Fibroblast of gingiva (primary cell): ENCODE measurements at places on chromosomes 1 and 21.
A peak's percentile ranks its signal among the peaks of the same experiment; 100 is the strongest.

GRCh38 chr1:152582647-152583046, 2.3 kb upstream of the LCE3D start:
- no peak for DNase-seq

- DNase-seq = no peak
These were observed 4.4 kb upstream of the CTTNBP2NL start for GRCh38 chr1:112391603-112391940.

GRCh38 chr21:28418726-28419514, 573.8 kb downstream of the LTN1 start:
- peak; percentile 67 for DNase-seq

DNA sequence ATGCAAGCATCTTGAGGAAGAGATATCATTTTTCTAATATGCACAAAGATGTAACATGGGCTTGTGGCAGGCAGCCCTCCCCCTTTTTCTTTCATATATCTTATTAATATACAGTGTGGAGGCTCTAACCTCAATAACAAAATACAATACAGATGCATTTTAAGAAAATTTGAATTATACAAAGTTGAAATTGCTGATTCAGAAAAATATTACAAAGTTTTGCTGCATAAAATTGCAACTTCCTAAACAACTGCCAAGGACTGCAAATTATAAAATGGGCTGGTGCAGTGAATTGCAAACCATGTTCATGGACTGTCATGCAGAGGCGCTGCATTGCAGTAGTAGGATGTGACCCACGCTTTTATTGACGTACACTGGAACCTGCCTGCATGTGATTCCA, 84.0 kb downstream of the LPAR3 start:
- DNase-seq = no peak

DNA sequence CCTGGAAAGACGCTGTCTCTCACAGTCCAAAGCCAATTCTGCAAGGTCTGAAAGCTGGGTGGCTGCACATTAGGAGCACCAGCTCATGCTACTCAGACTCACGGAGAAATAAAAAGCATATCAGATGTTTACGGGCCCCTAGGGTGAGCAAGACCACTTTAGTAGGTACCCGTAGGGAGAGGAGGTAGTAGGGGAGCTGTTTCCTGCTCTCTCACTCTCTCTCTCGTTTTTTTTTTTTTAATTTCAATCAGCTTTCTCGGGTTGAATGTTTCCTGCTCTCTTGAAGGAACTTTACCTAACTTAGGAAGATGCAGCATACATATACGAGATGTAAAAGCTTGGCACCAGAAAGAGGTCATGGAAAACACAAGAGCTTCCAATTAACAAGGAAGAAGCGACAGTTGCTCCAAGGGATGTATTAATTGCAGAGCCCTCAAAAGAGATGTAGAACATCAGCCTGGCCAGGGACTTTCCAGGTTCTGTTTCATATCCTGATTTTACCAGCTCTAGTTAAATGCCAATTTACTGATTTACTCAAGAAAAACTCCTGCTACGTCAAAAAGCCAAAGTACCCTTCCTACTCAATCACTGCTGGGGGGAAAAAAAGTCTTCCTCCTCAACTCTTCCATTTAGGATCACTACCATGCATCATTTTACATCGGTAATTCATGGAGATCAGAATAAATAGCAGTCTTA, 3.1 kb downstream of the LORICRIN start:
- DNase-seq = no peak

GRCh38 chr1:225428881-225429455, 1.1 kb upstream of the LBR start:
- DNase-seq = no peak

DNA sequence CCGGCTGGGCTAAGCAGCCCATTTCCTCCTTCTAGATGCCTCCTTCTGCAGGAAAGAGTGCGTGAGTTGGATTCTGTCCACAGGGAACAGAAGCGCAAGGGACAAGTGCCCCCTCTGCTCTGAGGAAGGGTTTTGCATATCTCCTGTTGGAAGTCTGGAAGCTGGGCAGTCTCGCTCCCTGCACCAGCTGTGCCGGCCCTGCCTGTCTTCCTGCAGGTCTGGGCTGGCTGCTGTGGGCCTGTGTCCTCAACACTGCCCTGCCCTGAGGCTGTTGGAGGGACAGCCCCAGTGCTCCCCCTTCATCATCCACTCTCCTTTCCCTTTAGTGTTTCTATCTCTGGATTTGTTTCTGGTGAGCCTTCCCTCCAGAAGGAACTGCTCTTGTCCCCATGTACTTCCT, 21.8 kb downstream of the ADARB1 start:
- no peak for DNase-seq

DNA sequence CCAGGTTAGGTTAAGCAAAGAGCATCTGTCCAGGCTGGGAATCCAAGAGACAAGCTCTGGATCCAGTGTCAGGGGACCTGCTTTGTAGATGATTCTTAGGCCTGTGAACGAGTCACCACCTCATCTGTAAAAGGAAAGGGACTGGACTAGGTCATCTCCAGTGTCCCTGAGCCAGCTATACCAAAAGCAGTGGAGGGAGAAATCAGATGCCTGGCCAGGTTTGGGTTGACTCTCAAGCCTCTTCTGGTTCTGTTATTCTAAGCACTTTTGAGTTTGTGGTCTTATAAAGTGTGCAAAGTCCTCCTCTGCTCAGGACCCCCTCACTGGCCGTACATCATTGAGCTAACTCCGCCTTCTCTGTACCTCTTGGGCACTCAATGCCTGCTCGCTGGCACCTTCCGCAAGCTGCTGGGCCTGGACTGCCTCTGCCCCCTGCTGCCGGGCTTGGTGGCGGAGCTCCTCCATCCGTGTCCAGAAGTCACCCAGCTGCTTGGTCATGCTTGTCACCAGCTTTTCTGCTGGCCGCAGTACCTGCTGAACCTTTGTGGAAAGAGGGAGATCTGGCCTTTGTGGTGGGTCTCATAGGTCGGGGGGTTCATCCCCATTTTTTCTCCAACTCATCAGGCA, 33.6 kb downstream of the CAMK1G start:
- DNase-seq = no peak

DNA sequence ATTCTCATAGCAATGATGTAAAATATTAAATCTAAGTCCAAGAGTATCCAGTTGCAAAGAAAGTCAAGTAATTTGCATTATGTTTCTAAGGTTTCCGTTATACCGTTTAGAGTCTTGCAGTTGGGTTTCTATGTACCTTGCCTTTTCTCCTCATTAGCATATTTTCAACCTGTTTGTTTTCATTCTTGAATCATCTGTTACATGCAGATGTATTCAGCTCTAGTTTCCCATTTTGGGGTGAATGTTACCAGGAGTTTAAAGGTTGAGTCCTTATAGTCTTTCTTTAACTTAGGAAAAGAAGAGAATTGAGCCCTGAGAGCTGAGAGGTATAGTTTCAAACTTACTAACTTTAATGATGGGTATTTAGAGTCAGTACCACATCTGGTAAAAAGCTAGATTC, 139.9 kb downstream of the NFIA start:
- no peak for DNase-seq

DNA sequence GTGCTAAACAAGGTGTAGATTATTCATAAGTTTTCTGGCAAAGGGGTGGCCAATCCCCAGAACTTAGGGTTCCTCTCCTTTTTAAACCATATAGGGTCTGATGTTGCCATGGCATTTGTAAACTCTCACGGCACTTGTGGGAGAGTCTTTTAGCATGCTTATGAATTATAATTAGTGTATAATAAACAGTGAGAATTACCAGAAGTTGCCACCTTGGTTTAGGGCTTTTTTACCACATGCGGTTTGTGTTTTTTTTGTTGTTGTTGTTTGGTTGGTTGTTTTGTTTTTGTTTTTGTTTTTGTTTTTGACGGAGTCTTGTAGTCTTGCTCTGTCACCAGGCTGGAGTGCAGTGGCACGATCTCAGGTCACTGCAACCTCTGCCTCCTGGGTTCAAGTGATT, 8.9 kb upstream of the LAX1 start:
- no peak for DNase-seq

DNA sequence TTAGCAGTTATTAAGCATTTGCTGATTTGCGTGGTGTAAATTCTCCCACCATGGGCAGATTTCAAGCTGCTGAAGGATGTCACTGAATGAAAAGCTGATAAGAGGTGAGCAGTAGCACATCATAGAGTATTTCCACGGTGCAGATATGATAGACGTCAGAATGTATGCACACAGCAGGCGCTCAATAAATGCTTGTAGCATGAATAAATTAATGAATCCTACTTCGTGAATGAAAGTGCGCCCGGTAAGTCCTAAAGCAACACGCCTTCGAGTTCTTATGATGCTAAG, 510 bp upstream of the UBIAD1 start:
- no peak for DNase-seq

DNA sequence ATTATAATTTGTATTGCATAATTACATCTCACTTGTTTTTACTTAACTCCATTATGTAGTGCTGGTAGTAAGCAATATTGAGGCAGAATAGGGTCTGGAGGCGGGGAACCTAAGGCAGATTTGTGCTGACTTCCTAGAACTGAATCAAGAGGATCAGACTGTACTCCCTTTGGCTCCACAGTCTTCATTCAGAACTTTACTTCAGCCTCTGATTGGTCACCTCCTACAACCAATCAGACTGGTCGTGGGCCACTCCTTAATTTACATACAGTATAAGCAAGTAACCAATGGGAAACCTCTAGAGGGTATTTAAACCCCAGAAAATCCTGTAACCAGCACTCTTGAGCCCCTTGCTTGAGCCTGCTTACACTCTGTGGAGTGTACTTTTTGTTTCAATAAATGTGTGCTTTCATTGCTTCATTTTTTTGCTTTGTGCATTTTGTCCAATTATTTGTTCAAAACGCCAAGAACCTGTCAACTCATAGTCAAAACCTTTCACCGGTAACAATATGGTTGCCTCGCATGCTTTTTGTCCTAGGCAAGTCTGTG, 31.6 kb downstream of the ZBTB8OS start:
- no peak for DNase-seq

GRCh38 chr1:52288286-52288685, 77.7 kb downstream of the CC2D1B start:
- DNase-seq = peak; percentile 24

DNA sequence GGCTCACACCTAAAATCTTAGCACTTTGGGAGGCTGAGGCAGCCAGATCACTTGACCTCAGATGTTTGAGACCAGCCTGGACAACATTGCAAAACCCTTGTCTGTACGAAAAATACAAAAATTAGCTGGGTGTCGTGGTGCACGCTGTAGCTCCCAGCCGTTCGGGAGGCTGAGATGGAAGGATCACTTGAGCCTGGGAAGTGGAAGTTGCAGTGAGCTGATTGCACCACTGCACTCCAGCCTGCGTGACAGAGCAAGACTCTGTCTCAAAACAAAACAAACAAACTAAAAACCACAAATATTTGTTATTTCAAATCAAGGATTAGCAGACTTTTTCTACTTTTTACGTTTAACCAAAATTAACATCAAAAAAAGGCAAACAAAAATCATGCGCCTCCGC, 31.3 kb downstream of the INKA2 start:
- DNase-seq = peak; percentile 79

GRCh38 chr1:150649441-150650075, 20.1 kb upstream of the ENSA start:
- no peak for DNase-seq

DNA sequence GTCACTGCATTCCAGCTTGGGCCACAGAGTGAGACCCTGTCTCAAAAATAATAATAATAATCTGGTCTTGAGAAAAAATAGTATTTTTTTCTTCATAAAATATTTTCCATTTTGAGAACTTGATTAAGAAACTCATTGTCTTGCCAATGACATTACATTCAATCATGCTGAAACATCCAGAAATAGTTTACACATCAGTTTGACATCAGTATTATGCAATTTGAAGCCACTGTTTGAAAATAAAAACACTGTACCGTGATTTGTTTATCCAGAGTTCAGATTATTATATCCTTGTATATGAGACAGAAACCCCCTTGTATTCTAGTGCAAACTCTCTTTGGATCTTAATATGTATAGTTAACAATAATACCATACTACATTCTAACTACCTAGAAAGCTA, 6.9 kb downstream of the FMO2 start:
- peak; percentile 53 for DNase-seq

GRCh38 chr1:19360843-19361610, 48.9 kb downstream of the SLC66A1 start:
- DNase-seq = no peak

DNA sequence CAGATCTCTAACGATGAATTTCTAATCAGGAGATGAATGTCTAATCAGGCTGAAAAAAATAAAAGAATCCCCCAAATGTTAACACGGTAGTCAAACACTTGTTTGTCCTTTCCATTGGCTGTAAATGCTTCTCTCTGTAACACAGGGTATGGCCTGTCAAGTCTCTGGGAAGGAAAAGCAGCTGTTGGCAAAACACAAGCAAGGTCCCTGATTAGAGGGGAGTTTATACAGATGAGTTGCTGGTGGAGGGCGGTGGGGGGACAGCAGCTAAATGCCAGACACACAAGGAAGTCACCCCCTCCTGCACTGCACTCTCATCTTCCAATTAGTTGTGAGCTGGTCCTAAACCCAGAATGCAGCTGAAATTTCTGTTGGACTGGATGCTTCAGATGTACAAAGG, 51.0 kb downstream of the PGBD5 start:
- no peak for DNase-seq

- no peak for DNase-seq
These were observed 25.6 kb downstream of the POFUT2 start for GRCh38 chr21:45262041-45262581.

DNA sequence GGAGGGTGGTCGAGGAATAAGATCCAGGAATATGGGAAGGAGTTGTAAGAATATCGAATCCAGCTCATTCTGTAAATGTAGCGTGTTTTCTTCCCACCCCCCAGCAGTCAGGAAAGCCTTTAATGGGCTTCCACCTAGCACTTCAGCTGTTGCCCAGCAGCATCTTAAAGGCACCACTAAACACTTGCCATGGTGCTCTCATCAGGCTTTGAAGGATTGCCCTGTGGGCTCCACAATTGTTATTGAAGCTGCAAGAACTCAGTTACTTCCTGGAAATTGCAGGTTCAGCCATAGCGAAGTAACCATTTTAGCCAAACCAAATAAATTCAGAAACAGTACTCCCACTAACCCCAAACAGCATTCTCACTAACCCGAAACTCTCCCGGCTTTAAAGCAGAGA, 511.2 kb downstream of the PLPP3 start:
- no peak for DNase-seq

- no peak for DNase-seq
These were observed 94.5 kb upstream of the NFIA start for GRCh38 chr1:60987904-60988303.

GRCh38 chr1:7094086-7094485, 308.8 kb downstream of the CAMTA1 start:
- DNase-seq = no peak

DNA sequence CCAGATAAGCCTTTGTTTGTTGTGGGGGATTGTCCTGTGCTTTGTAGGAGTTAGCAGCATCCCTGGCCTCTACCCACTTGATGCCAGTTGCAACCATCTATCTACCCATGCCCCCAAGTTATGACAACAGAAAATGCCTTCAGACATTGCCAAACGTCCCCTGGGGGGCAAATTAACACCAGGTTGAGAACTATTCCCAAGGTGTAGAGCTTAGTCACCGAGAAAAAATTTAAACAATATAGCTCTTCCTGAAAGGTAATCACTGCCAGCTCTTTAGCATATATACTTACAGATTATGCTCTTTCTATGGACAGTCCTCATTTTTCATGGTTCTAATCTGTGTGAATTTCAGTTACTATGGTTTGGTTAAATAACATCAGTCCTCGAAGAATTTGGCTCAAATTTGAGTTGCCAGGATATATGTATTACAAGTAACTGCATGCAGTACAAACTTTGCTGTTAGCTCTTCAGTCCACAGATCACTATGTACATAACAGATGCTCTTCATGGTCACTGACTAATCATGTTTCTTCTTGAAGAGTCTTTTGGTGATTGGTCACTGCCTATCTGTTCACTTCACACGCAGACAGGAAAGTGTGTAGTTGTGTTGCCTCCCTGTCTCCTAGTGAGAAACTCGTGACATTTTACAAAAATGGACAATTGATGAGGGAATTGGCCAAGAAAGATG, 25.2 kb downstream of the MAPKAPK2 start:
- no peak for DNase-seq
